Adipocyte (in vitro differentiated cells): ENCODE measurements at places on chromosomes 16 and 17.

DNA sequence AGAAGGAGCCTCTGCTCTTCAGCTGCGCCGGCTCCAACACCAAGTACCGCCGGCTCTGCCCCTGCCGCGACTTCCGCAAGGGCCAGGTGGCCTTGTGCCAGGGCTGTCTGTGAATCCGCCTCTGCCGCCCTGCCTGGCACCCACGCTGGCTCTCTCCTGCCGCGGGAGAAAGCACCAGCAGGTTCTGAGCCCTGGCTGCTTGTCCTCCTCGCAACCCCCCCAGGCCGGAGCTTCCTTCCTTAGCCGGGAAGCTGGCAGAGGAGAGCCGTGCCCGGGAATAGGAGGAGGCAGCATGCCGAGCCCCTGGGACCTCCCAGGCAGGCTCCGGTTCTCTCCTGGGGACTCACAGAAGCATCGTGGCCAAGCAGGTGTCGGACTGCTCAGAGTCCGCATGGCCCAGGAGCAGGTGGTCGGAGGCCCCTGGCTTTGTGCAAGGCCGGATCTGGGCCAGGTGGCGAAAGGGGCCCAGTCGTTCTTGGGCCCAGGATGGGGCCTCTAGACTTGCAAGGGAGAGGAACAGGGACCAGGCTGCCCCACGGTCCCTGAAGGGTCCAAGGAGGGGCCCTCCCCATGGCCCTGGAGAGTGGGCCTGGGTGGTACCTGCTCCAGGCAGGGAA is 80.6 kb downstream of the MGAT5B start:
- DNase-seq = no peak

DNA sequence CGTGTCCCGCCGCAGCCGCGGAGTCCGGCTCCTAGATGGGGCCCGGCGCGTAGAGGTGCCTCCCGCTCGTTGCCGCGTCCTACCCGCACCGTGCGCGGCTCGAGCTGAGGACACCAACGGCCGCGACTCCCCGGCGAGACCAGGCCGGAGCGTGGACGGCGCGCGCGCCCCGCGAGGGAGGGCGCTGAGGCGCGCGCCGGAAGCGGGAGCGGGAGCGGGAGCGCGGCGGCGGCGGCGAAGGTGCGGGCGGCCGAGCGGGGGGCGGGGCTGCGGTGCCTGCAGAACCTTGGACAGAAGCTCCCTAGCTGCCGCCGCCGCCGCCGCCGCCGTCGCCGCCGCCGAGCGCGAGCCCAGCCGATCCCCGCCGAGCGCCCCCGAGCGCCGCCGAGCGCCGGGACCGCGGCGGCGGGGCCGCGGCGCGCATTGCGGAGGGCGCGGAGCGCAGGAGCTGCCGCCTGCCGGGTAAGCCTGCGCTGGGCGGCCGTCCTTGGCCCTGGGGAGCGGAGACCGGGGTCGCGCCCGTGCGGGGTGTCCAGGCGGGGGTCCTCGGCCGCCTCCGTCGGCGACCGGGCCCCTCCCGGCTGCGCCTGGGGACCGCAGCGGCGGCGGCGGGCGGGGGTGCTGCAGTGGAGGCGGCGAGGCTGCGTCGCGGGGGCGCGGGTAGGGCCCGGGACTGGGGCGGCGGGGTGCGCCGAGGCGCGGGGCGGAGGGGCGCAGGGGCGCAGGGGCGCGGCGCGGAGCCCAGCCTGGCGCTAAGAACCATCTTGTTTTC is at the start of gene CDK5R1:
CDK5R1 (plus strand) TSS at position 293 of the 772 bp plus-strand sequence. CDS start 628 bp downstream, outside the sequence.
- DNase-seq = peak; percentile 83

GRCh38 chr16:10522966-10523365 is 57.4 kb downstream of the EMP2 start:
- no peak for DNase-seq

DNA sequence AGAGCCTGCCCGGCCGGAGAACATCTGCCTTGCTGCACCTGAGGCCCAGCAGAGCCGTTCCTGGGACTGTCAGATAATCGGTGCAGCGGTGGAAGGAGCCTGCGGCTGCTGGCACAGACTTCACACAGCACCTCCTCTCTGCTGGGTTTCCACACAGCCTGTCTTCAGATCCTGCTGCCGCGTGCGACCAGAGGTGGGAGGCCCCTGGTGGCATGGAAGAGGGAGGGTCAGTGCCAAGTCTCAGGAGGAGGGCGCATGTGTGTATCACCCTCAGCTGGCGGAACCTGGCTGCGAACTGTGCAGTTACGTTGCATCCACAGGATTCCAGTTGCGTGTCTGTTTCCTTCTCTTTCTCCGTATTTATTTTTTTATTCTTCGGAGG is 3.3 kb downstream of the CDK5R1 start:
- DNase-seq = no peak

DNA sequence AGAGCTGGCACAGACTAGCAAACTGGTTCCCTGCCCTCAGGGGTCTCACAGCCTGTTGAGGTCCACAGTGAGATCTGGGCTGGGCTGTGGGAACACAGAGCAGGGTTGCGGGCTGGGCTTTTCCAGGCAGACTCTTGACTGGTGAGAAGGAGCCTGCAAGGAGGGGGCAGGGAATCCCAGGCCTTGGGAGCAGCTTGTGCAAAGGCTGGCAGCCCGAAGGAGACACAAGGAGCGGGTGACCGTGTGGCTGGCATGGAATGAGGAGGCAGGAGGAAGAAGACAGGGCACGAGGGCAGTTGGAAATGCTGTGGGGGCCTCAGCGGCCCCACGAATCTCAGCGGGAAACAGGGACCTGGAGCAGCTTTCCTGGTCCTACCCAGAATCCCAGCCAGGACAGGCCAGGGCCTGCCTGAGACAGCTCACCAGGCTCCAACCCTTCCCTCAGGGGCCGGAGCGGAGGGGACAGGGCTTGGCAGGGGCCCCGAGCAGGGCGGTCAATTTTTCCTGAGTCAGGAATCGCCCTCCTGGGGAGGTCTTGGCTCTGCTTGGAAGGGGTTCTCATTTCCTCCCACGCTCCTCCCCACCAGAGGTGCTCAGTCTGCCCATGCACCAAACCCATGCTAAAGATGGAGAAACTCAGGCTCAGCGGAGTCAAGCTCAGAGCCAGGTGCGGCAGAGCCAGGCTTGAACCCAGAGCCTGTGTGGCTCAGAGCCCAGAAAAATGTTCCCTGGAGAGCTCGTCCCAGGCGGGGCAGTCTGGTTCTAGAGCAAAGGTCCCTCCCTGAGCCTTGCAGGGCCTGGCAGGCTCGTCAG is 9.2 kb upstream of the SNN start:
- DNase-seq = no peak

GRCh38 chr17:68600931-68601564 is at the start of gene FAM20A:
Gene FAM20A (minus strand): TSS chr17:68601367. CDS start chr17:68600666, 701 bp downstream.
- peak; percentile 63 for DNase-seq
